ENCODE measurements at places on chromosomes 1 and 21.

DNA sequence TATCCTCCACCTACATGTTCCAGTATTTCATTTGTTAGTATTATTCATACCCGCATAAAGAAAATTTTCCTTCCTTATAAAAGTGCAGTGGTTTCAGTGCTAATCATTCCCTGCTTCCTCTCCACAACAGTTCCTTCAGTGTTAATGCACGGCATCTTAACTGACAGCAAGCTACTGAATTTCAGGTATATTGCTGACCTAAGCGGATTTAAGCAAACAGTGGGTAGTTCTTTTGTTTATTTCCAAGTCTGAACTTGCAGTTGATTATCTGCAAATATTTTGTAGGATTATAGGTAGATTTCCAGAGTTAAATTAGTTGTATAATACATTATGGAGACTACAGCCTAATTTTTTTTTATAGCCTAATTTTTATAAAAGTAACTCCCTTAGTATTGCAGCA lies 15.1 kb upstream of the DR1 start:
- DNase-seq, result no peak

- no peak for DNase-seq
Measured at GRCh38 chr1:154770897-154771594, 99.0 kb downstream of the KCNN3 start.

GRCh38 chr1:95309031-95309471 lies 75.0 kb downstream of the RWDD3 start:
- no peak for DNase-seq

- no peak for DNase-seq
Measured at GRCh38 chr1:75937034-75937433, 4.8 kb upstream of the ASB17 start.

DNA sequence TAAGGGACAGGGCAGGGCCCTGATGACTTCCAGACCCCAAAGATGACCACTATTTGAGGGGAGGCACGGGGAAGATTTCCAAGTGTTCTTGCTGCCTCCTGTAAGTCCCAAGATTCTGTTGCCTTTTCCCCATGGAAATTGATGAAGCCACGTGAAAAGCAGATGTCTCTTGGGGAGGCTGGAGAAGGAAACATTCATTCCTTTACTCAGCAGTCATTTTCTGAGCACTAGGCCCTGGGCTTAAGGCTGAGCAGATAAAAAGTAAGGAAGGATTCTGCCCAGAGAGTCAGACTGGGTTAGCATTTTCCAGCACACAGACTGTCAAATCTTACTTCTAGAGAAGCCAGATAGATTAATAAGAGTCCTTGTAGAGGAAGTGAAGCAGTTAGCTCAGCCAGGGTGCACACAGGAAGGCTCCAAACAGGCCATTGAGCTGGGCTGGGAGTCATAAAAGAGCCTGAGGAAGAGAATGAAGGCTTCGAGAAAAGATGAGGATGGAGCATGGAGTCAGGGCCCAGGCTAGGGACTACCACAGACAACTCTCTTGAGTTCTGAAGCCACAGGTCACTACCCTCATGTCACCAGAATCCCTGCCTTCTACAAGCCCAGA lies 10.1 kb downstream of the EXTL1 start:
- DNase-seq, result no peak

GRCh38 chr1:220882061-220882891 lies 3.0 kb downstream of the HLX start:
- DNase-seq, result no peak

DNA sequence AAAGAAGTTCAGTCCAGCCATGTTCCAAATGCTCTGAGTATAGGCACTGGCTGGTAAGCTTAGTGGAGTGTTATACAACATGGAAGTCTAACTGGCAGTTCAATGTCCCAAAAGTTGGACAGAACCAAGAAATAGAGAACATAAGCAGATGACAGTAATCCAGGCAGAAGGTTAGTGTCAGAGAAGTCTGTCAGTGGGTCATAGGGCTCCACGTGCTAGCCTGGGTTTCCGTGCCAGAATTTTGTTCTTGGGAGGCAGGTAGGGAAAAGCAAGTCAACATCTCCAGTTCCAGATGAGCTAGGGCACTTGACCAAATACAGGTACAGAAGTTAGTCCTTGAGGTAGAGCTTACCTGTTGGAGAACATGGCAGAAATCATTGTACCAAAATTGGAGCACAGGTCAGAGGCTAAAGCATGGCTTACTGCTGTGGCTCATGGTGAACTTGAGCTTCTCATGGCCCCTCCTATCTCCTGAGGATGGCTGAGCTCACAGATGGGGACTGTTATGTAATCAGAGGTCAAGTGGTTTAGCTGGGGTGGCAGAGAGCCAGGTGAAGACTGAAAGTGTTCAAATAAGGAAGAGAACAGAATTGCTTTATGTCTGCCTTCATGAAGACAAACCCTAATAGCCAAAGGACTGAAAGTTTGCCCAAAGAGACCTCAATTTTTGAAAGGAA lies 170.8 kb downstream of the NFIA start:
- DNase-seq, result peak; percentile 73

- DNase-seq, result peak; percentile 63
Measured at GRCh38 chr1:16014509-16015482, 3.0 kb downstream of the HSPB7 start.

DNA sequence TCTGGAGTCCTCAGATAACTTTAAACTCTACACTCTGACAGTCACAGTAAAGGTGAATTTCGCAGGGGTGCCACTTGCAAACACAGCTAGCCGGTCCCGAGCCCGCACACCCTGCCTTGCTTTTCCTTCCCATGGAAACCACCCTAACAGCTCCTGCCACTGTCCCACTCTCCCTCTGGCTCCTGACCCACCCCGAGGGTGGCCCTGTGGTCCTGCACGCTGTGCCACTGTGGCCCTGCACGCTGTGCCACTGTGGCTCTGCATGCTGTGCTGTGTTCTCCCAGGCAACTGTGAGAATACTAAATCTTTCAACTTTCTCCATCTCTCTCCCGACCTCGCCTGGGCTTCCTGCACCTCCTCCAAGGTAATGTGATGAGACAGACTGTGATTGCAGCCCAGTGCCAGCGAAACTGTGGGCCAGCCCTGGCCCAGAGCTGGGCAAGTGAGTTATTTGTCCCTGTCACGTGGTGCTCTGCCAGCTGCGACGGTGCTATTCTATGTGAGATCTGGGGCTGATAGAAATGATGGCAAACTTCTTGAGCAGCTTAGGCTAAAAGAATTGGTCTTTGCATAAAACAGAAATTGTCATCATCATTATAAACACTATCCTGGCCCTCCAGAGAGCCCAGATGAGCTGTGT lies 63.4 kb upstream of the TARBP1 start:
- no peak for DNase-seq

DNA sequence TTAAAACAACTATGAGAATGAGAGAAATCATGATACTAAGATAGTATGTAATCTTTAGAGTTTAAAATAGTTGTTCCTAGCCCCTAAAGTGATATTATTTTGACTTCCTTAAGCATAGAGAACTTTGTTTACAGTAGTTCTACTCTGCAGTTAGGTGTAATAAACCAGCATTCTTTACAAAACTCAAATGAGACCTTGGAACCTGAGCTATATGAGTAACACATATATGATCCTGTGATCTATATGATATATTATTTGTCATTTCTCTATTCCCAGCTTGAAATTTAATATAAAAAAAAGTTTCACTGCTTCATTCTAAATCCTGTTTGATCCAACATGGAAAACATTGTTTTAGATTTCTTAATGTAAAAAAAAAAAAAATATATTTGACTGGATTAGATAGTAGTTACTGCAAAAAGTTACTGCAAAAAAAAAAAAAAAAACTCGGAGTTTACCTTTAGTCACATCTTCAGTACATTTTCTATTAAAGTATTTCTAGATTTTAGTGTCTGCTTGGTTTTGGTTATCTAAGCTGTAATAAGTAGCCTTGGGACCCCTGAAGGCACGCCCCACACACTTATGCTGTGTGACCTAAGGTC lies 463.8 kb downstream of the USP25 start:
- no peak for DNase-seq

- peak; percentile 22 for DNase-seq
Measured at GRCh38 chr1:116915086-116915661, 5.5 kb downstream of the PTGFRN start.

DNA sequence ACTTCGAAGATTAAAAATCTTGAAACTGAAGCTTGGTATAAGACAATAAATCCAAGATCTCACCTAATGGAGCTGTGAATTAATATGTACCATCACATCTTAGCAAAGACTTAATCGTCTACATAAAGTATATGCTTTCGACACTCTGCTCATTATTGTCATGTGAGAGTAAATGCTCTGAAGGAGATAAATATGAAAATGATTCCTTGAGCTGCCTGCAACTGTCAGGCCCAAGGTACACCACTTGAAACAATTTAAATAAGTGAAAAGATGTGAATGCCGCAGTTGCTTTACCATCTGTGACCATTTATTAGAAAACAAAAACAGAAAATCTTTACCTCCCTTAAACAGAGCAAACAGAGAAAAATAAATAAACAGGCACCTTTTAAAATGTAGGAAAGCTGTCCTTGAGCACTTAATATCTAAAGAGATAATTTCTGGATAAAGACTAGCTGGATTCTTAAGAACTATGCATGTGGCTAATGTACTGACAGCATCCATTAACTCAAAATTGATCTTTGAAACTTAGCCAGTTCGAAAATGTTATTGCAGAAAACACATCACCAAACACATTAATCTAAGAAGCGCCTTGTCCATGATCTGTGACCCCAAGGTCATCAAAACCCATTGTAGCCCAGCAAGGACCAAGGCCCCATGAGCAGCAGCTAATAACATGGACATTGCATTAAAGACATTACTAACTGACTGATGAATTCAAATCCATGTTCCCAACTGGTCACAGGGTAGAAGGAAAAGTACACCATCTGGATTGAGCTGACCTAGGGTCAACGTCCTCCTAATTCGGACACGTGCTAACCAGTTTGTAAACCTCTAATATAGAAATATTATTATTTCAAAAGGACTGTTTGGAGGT lies 18.3 kb upstream of the KRTAP7-1 start:
- DNase-seq, result no peak

DNA sequence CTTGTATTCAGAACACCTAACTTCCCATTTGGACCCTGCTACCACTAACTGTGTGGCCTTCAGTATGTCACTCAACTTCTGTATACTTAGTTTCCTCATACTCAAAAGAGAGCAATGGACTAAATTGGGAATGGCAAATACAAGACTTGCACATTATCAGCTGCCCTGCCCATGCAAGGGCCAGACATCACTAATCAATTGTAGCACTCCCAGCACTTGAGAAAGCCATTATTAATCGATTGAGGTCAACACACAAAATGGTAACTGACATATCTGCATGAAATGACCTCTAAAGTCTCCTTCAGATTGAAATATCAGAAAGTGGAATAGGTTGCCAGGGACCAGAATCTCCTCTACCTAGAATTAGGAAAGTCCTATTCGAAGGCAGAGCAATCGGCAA lies 59.2 kb downstream of the MT1HL1 start:
- no peak for DNase-seq

DNA sequence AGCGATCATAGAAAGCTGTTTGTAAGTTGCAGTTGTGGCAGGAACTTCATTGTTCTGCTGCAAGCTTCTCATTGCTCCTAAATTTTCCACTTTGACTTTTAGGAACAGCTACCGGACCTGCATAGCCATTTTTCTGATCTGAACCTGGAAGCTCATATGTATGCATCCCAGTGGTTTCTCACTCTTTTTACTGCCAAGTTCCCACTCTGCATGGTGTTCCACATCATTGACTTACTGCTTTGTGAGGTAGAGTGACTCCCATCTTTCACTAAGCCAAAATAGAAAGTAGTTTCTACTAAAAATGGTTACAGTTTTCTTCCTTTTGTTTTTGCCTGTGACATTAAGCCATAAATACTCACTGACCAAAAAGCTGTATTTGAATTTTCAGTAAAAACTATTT lies 254.2 kb downstream of the GPR52 start:
- no peak for DNase-seq

GRCh38 chr1:71831646-71832045 lies 450.7 kb downstream of the NEGR1 start:
- DNase-seq, result no peak

GRCh38 chr1:206716870-206717673 lies 32.4 kb downstream of the MAPKAPK2 start:
- no peak for DNase-seq

DNA sequence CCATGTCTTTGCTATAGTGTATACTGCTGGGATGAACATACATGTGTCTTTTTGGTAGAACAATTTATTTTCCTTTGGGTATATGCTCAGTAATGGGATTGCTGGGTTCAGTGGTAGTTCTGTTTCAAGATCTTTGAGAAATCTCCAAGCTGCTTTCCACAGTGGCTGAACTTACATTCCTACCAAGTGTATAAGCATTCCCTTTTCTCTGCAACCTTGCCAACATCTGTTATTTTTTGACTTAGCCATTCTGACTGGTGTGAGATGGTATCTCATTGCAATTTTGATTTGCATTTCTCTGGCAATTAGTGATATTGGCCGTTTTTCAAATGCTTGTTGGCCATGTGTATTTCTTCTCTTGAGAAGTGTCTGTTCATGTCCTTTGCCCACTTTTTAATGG lies 37.5 kb upstream of the ANGPTL1 start:
- no peak for DNase-seq

DNA sequence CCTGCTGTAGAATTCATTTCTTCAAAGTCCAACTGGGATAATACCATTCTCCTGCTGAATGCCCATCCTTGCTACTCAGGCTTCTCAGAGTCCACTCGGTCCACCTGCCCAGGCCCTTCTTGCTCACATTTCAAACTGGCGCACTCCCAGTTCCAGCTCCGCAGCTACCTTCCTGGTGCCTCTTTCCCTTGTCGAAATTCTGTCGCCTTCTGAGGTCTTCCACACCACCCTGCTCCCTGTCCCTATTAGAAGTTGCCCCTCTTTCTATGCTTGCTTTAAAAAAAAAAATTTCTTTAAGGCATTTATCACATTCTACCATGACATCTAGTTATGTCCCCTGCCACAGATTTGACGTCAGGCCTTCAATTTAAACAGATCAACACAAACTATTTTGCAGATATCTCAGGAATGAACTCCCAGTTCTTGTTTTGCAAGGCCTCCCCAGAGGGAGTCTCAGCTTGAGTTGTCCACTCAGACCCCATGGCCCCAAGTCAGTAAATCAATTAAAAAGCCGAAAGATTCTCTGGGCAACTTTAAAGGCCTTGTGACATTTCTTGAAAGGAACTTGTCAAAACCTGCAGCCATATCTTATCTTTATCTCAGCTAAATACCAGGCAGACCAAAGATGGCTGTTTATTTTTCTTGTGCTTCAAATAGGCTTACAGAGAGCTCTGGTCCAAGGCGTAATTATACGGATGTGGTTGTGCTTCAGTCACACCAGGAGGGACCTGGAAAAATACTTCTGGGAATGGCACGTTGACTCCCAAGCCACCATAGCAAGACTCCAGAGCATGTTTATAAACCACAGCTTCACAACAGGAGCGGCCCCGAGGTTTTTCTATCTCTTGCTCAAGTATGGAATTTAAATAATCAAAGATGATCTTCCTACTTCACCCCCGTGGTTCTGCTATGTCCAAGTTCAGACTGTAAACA lies 2.2 kb downstream of the FAM89A start:
- DNase-seq, result no peak

- no peak for DNase-seq
Measured at GRCh38 chr1:1069711-1070676, 4.1 kb downstream of the RNF223 start.

DNA sequence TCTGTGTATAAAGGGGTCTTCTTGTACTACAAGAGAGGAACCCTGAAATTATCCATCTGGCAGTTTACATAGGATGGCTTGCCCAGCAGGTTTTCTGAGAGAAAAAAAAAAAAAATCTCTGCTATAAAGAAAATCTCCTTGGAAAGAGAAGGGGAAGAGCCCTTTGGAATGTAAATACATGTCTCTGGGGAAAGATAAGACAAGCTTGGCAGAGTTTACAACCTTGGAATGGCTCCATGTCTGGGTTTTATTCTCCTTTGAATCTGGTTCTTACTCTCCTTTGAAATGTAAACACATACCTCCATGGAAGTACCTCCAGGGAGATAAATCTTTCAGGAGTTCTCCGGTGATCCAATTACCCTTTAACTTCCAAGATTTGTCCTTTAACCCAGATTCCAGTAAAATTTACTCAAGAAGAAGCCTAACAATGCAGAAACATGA lies 45.1 kb upstream of the DNAH14 start:
- DNase-seq, result no peak

Measured in left ventricle myocardium inferior (tissue), 1 donor.